ENCODE measurements at places on chromosomes 6 and 20.

DNA sequence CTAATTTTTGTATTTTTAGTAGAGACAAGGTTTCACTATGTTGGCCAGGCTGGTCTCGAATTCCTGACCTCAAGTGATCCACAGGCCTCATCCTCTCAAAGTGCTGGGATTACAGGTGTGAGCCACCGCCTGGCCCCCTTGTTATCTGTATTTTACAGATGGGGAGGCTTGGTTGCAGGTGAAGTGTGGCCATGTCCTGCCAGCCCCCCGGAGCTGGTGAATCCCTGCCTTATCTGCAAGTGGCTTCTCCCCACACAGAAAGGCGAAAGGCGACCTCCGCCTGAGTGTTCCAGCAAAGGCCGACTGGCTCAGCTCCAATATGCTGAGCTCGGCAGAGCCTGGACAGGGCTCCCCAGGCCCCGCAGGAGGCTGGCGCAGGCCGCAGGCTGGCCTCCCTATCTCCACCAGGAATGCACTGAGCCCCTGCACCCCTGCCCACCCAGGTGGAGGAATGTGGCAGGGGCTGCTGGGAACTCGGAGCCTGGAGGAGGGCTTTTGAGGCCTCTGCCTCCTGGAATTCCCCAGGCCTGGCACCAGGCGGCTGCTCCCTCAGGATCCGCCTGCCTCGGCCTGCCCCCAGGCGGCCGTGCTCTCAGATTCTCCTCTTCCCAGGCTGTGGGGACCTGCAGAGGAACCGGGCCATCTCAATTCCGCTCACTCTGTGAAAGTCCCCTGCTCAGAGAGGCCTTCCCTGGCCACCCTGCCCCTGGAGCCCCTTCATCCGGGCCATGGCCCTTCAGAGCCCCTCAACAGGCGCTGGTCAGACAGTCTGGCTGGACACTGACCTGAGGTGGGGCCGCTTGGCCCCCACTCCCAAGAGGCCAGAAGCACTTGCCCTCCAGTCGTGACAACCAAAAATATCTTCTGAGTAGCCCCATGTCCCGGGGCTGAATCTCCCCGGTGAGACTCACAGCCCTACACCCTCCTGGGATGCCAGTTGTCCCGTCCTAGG is 9.3 kb upstream of the LAMA5 start:
- no peak for DNase-seq

DNA sequence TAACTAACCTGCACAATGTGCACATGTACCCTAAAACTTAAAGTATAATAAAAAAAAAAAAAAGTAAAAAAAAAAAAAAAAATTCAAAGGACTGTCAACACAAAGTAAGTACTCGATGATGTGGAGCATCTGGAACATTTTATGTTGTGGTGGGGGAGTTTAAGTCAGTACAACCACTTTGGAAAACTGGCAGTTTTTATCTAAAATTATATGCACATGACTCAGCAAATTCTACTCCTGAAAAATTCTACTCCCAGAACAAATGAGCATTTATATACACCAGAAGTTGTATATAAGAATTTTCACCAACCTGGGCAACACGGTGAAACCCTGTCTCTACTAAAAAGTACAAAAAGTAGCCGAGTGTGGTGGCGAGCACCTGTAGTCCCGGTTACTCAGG is 36.9 kb upstream of the CCDC28A start:
- DNase-seq: no peak

DNA sequence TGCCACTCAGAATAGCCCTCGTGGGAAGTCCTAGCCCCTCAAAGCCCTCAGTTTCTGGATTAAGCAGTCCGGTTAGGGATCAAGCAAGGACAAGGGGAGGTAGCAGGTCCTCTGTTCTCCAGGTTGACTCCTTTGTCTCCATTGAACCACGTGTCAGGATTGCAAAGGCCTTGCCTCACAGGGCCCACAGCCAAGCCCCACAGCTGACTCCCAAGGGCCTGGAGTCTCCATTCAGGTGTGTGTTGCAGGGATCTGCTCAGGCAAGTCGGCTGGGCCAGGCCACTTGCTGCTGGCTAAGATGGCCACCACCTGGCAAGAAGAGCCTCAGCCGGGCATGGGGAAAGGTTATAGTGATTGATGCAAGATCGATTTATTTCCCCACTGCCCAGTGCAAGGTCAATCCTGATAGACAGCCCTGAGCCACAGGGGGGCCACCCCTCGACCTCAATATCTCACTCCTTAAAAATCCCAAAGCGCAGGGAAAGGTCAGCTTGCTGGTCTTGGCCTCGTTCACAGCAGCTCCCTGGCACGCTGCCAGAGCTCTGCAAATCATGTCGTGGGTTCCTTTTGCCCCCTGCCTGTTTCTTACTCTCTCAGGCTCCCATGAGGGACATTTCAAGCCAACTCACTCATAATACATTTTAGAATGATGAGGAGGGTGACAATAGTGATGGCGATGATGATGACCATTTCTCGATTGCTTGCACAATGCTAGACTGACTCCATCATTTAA is 75.9 kb downstream of the EDN3 start:
- DNase-seq: no peak

DNA sequence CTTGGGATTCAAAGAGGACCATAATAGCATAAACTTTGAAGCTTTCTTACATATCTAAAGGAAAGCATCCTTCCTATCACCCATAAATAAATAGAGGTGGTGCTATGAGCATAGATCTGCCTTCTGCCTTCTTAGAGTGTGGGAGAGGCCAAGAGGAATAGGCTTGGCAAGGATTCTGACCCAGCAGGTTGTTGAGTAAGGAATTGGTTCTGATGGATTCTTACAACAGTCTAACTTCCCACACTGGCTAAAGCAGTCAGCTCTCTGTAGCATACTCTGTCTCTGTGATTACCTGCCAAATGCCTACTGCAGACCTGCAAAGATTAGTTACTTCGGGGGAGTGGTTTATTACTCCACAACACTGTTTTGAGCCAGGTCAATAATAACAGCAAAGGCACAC is 198.0 kb upstream of the RAB32 start:
- no peak for DNase-seq

DNA sequence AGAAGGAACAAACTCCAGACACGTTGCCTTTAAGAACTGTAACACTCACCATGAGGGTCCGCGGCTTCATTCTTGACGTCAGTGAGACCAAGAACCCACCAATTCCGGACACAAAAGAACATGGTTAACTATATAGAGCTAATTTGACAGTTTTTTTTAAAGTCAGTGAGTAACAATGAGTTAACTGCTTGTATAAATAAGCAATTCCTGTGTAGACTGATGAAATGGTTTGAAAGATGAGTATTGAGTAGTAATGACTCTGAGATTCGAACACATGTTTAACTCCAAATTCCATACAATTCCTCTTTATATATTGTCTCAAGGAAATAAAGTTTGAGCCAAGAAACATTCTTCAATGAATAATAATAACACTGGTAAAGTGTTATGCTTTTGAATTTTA is 478.0 kb downstream of the MMUT start:
- DNase-seq: no peak

GRCh38 chr6:6635291-6635690 is 46.8 kb downstream of the LY86 start:
- DNase-seq: no peak

GRCh38 chr6:154164397-154164796 is 125.4 kb downstream of the OPRM1 start:
- DNase-seq: no peak

- no peak for DNase-seq
Measured at GRCh38 chr6:47762502-47762901, 19.3 kb upstream of the OPN5 start.

DNA sequence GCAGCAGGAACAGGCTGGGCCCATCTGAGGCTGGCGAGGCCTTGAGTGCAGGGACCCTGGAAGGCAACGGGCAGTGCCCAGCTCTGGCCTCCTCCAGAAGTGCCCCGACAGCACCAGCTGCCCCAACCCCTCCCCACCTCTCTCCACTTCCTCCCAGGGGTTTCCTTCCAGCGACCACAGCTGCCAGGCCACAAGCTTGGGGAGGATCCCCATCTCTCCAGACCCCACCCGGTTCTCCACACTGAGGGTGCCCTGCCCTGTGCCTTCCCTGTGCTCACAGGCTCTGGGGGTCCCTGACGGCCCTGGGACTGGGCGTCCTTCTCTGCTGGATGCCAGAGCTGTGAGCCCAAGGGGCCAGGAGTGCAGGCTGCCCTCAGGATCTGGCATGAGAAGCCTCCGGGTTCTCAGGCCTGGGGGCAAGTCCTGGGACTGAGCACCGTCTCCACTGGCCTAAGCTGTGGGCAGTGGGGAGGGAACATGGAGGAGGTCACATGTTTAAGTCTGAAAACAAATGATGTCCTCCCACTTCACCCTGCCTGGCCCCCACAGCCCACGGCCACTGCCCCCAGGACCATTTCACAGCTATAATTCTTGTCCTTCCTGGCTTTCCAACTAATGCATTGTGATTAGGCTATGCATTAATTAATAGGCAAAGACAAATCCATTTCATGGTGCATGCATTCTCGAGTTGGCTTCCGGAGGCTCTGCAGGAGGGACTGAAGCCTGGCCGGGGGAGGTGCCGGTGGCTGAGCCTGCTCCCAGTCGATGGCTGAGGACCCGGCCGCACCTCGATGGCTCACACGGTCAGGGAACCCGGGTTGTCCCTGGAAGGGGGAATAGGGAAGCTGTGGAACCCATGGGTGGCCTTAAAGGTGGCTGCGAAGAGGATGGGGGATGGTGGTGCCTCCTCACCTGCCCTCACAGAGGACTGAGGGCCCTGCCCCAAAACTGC is 24.4 kb downstream of the BHLHE23 start:
- no peak for DNase-seq

- no peak for DNase-seq
Measured at GRCh38 chr6:72348926-72349325, 272.9 kb upstream of the KCNQ5 start.

DNA sequence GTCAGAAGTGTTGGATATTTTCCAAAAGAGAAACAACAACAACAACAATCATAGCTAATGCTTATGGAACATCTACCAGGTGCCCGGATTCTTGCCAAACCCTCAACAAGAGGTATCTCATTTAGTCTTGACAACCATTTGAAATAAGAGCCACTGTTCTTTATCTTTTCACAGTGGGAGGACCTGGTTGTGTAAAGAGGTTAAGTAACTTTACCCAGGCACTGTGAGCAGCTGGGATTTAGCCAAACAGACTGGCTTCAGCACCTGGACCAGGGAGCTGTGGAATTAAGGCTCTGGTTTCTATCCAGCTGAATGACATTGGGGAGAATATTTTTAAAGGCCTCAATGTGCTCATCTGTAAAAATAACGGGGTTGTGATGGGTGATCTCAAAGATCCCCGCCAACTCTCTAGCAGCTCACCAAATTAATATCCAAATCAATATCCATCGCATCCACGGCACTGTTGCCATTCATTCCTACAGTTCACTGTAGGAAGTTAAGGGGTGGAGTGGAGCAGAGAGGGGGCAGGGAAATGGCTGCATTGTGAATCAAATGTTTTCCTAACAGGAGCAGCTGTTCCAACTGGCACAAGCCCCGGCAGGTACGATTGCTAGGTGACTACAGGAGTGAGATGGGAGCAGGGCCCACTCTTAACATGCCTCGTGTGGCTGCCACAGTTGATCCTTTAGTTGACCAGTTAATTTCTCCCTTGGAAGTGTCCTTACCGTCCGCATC is 61.8 kb downstream of the GCNT2 start:
- DNase-seq: peak; percentile 97

DNA sequence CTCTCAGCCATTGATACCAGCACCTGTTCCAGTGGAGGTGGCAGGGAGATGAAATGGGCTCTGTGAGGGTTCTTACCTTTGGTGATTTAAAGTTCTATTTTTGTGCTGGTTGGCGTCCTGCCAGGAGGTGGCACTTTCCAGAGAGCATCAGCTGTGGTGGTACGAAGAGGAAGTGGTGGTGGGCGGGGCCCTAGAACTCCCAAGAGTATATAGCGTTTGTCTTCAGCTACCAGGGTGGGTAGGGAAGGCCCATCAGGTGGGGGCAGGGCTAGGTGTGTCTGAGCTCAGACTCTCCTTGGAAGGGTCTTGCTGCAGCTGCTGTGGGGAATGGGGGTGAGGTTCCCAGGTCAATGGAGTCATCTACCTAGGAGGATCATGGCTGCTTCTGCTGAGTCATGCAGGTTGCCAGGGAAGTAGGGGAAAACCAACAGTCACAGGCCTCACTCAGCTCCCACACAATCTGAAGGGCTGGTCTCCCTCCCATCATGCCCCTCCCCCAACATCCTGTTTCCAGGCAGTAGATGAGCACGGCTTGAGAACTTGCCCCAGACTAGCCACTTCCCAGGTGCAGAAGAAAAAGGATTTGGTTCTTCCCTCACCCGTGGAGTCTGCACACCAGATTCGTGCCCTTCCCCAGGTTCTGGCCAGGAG is 46.6 kb downstream of the MOXD1 start:
- no peak for DNase-seq

DNA sequence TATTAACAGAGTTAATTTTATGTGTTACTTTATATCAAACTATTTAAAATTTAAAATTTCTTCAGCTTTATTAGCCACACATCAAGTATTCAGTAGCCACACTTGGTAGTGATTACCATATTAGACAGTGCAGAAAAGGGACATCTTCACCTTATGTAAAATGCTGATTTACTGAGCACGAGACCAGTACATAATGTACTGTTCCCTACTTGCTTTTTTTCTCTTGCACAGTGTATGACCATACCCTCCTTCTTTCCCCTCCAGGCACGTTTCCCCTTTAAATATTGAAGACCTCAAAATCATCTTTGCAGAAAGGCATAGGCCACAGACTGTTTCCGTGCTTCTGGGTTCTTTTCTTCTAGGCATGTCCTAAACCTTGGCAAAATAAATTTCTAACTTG is 17.9 kb downstream of the DSTN start:
- no peak for DNase-seq

GRCh38 chr6:12175626-12176025 is 114.5 kb upstream of the EDN1 start:
- no peak for DNase-seq

- DNase-seq: no peak
Measured at GRCh38 chr6:156406099-156406498, 371.1 kb upstream of the ARID1B start.

DNA sequence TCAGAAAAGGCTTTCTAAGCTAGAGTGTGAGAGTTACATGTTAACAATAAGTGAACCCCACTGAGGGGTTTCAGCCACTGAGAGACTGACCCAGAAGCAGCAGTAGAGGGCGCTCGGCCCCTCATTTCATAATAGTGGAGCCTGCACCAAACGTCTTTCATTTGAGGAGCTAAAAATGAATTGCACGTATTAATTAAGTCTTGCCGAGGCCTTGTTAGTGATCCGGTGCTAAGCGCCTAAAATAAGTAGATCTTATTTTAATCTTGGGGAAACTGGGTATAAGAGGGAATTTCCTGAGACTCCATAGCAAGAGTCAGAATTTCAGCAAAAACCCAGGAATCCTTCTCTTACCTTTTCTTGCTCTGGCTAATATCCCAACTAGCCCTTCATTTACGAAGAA is 209.7 kb downstream of the FARS2 start:
- DNase-seq: peak; percentile 77

- DNase-seq: no peak
Measured at GRCh38 chr6:30676660-30677285, 4.0 kb upstream of the DHX16 start.
